ENCODE measurements at places on chromosomes 12 and 14. TPM values are rescaled to one million over a fixed set of nuclear protein-coding genes. Genes with fewer than 3 reads are reported as not detected.

LTBP2 gene
- 1.3 TPM for total RNA-seq

DNA sequence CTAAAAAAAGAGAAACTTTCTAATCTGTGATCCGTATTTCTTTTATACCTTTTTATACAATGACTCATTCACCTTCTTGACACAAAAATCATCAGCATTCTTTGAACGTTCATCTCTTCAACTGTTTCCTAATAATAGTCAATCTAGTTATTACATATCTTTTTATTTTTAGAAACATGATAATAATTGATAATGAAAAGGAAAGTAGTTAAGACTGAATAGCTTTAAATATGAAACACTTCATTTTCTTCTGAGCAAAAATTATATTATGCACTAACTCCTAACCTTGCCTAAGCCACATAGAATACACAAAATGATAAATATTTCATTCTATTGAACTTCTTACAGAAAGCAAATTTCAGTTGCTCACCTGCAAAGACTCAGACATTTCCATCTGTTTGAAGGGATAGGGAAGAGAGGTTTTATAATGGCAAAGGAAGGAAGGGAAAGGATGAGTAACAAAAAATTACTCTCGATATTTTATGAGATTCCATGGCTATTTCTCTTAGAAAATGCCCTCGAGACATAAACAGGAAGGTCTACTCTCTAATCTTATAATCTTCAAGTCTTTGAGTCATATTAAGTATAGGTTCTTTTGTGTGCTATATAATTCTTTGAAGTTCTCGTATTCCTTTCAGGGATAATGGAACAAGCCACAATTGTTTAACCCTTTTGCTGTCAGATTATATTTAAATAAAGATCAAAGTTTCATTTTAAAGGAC, 7.5 kb upstream of the KLHL42 start:
- H3K27me3 ChIP-seq: no peaks in the 10 kb centered on the region
- H3K27ac ChIP-seq: no peak overlapping the region
- no peak for DNase-seq
- H3K36me3 ChIP-seq: no peaks in the 10 kb centered on the region
- H3K4me1 ChIP-seq: peaks cover 7% of the 10 kb centered on the region
- H3K4me3 ChIP-seq: no peak overlapping the region

SSTR1 gene
- not detected for total RNA-seq

DNA sequence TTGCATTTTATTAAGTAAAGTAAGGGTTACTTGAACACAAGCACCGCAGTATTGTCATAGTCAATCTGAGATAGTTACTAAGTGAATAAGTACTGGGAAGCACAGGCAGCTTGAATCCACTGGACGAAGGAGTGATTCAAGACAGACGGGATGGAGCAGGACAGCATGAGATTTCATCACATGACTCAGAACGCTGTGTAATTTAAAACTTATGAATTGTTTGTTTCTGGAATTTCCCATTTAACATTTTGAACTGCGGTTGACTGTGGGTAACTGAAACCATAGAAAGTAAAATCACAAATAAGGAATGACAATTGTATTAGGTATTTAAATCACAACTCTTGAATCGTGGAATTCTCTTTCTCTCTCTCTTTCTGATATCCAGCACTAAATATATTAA, 1630.4 kb upstream of the SEL1L start:
- no peak for DNase-seq
- no peaks in the 10 kb centered on the region for H3K27me3 ChIP-seq
- peaks cover 5% of the 10 kb centered on the region for H3K4me1 ChIP-seq
- H3K27ac ChIP-seq: no peak overlapping the region
- H3K4me3 ChIP-seq: no peak overlapping the region

DNA sequence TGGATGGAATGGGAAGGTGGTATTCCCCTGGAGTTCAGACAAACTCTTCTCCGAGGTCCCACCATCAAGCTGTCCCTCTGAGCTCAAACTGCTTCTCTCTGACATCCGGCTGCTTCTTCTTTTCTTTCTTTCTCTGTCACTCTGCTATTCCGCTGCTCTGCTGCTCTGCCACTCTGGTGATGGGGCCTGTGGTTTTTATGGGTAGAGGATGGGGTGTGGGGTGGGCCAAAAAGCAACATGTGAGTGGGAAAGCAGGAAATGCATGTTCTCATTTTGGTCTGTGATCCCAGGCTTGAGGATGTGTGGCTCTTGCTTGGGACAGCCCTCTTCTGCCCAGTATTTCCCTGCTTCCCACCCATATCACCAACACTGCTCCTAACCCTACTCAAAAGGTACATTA, 30.6 kb downstream of the CLECL1 start:
- H3K27ac ChIP-seq: no peak overlapping the region
- no peaks in the 10 kb centered on the region for H3K4me1 ChIP-seq
- DNase-seq: no peak
- peaks cover 4% of the 10 kb centered on the region for H3K27me3 ChIP-seq
- no peak overlapping the region for H3K4me3 ChIP-seq
- peaks cover 9% of the 10 kb centered on the region for H3K36me3 ChIP-seq

GRCh38 chr12:26576266-26576665, 256.7 kb downstream of the ITPR2 start:
- DNase-seq: no peak
- no peak overlapping the region for H3K27ac ChIP-seq
- no peaks in the 10 kb centered on the region for H3K27me3 ChIP-seq

GRCh38 chr14:64708148-64709004, 4.2 kb downstream of the PLEKHG3 start:
- H3K4me3 ChIP-seq: peak overlapping the region; percentile 91
- no peak for DNase-seq
- H3K4me1 ChIP-seq: peaks cover 51% of the 10 kb centered on the region
- H3K27me3 ChIP-seq: peaks cover 44% of the 10 kb centered on the region
- H3K27ac ChIP-seq: peak overlapping the region; percentile 92

DNA sequence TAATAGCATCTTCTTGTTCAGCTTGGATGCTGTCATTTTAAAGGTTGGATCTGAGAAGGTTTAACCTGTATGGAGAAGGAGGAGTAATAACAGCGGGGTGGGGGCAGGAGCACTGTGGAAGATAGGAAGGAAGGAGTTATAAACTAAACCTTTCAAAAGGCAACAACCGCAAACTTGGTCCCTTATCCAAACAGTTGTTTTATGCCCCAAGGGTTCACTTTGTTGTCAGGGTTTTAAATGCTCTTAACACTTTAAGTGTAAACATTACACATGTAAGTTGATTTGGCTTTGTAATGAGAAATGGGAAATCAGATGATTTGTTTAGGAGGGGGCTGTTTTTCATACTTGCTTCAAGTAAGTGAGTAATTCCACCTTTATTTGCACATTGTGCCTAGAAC, 3.0 kb downstream of the NPAS3 start:
- H3K36me3 ChIP-seq: no peaks in the 10 kb centered on the region
- no peak for DNase-seq
- H3K27ac ChIP-seq: no peak overlapping the region
- peaks cover 38% of the 10 kb centered on the region for H3K4me1 ChIP-seq
- H3K4me3 ChIP-seq: peak overlapping the region; percentile 81

SYT1 gene
- total RNA-seq: 19.5 TPM

SERPINA6 gene
- not detected for total RNA-seq

DNA sequence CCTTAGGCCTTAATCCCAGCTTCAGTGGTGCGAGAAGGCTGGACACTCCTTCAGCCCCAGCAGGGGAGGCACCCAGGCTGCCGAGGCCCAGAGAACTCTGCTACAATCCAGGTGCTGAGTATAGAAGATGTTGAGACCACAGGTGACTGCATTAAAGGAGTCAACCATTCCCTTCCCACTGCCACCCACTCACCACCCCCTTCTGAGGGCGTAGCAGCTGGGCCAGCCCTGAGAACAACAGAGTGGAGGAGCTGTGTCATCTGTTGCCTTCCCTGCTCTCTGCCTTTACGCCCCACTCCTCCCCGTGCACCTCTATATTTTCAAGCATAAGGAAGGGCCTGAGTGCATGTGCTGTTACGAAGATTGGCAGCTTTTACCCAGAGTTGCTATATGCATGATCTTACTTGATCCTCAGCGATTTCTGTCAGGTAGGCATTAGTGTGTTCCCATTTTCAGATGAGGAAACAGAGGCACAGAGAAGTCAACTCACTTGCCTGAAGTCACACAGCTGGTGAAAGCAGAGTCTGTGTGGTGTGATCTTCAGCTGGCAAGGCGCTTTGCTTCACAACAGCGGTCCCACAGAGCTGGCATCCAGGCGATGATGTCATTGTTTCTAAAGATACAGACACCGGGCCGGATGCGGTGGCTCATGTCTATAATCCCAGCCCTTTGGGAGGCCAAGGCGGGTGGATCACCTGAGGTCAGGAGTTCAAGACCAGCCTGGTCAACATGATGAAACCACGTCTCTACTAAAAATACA, 46.7 kb downstream of the RIN3 start:
- H3K27me3 ChIP-seq: no peaks in the 10 kb centered on the region
- peaks cover 3% of the 10 kb centered on the region for H3K36me3 ChIP-seq
- H3K4me3 ChIP-seq: no peak overlapping the region
- peaks cover 3% of the 10 kb centered on the region for H3K4me1 ChIP-seq

DNA sequence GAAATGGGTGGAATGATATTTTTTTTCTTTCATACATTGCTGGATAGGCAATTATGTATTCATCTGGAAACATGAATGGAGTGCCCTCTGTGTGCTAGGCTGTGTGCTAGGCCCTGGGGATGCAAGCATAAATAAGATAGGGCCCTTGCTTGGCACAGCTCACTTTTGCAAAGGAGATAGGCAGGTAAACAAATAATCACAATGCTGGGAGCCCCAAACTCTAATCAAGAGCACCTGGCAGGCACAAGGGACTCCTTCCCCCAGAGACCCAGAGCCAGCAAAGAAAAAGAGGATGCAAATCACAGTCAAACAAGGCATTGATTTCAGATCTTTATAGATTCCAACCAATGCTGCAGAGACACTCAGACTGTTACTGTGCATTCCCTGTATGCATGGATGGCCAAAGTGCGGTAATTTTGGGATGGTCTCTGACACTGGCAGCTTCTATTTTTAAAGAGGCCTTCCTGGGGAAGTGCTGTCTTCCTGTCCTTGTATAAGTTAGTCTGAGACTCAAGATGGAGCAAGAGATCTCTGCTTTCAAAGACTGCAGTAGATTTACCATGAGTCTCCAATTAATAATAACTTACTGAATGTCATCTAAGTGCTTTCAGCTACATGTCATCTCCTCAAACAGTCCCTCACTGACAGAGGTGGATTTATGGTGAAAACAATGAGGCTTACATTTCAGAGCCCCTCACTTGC, 45.1 kb upstream of the CPM start:
- H3K4me3 ChIP-seq: peak overlapping the region; percentile 57
- no peak for DNase-seq
- peak overlapping the region; percentile 71 for H3K27ac ChIP-seq
- H3K27me3 ChIP-seq: no peaks in the 10 kb centered on the region

- H3K27me3 ChIP-seq: no peaks in the 10 kb centered on the region
- no peak for DNase-seq
- H3K4me1 ChIP-seq: peaks cover 10% of the 10 kb centered on the region
- peaks cover 4% of the 10 kb centered on the region for H3K36me3 ChIP-seq
- no peak overlapping the region for H3K27ac ChIP-seq
- no peak overlapping the region for H3K4me3 ChIP-seq
Measured at GRCh38 chr14:50619569-50620141, 48.5 kb downstream of the SAV1 start.

- peaks cover 31% of the 10 kb centered on the region for H3K4me1 ChIP-seq
- no peak for DNase-seq
- no peak overlapping the region for H3K27ac ChIP-seq
- peaks cover 31% of the 10 kb centered on the region for H3K27me3 ChIP-seq
- H3K4me3 ChIP-seq: no peak overlapping the region
Measured at GRCh38 chr12:124315372-124316044, 20.6 kb downstream of the RFLNA start.

DNA sequence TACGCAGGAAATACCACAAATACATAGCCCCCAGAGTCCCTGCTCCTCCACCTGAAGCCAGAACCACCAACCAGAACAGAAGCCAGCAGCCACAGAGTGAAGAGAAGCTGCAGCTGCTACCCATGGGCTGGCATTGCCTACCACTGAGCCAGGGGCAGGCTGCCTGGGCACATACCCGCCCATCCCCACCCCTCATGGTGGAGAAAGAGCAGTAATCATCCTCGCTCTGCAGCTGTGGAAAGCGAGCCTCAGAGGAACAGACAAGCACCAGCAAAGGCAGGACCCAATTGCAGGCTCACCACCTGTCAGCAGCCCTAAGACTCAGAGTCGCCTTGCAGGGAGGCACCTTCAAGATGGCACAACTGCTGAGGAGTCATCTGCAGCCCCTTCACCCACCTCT, 11.2 kb upstream of the CD9 start:
- H3K4me3 ChIP-seq: no peak overlapping the region
- H3K27me3 ChIP-seq: peaks cover 14% of the 10 kb centered on the region
- no peaks in the 10 kb centered on the region for H3K36me3 ChIP-seq
- no peaks in the 10 kb centered on the region for H3K4me1 ChIP-seq
- DNase-seq: no peak
- no peak overlapping the region for H3K27ac ChIP-seq

BCL2L14 gene
- 1.2 TPM for total RNA-seq

TAS2R46 gene
- total RNA-seq: 0.89 TPM

- peaks cover 2% of the 10 kb centered on the region for H3K36me3 ChIP-seq
- H3K27ac ChIP-seq: no peak overlapping the region
- peaks cover 88% of the 10 kb centered on the region for H3K27me3 ChIP-seq
- no peak for DNase-seq
- H3K4me1 ChIP-seq: no peaks in the 10 kb centered on the region
Measured at GRCh38 chr14:91835197-91835919, 32.0 kb downstream of the TC2N start.

GRCh38 chr14:22002860-22003284, 329.3 kb upstream of the OR4E1 start:
- peak; percentile 8 for DNase-seq
- no peaks in the 10 kb centered on the region for H3K27me3 ChIP-seq
- H3K27ac ChIP-seq: no peak overlapping the region
- H3K36me3 ChIP-seq: no peaks in the 10 kb centered on the region

MLH3 gene
- 34.2 TPM for total RNA-seq

DNA sequence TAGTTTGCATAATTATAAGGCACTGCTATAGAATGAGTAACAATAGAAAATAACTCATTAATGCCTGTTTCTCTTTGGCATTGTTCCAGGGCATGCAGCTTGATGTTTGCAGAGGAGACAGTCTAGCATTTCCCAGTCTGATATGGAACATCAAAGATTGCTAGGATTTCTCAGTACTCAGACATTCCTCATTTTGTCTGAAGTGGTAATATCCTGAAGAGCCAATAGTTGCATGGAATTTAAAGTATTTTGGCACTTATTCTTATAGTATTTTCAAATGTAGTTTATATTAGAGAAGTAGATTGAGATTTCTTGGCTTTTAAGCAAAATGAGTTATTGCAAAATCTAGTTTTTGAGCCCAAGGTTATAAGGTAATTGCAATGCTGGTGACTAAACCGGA, 337.3 kb upstream of the E2F7 start:
- H3K27me3 ChIP-seq: no peaks in the 10 kb centered on the region
- H3K27ac ChIP-seq: no peak overlapping the region
- H3K4me3 ChIP-seq: no peak overlapping the region
- no peaks in the 10 kb centered on the region for H3K36me3 ChIP-seq
- H3K4me1 ChIP-seq: no peaks in the 10 kb centered on the region
- no peak for DNase-seq

DNA sequence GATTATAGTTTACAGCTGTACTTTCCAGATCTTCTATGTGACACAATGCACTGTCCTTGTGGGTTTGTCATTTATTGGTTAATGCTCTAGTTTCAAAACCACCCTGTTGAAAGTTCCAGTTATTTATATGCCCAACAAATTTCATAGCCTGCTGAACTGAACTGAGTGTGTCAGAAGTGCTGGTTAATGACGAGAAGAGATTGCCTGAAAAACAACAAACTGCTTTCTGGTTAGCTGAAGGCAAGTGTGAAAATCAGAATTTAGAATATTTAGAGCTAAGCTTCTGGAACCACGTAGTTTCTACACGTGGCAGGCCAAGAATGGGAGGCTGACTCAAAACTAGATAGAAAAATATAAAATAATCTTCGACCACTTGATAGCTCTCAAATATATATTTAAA, 19.1 kb upstream of the RIN3 start:
- peaks cover 32% of the 10 kb centered on the region for H3K4me1 ChIP-seq
- no peaks in the 10 kb centered on the region for H3K36me3 ChIP-seq
- no peak for DNase-seq
